ENCODE measurements at places on chromosomes 7 and 10.

GRCh38 chr10:93613126-93613525, 789 bp downstream of the PDE6C start:
- no peak for DNase-seq

DNA sequence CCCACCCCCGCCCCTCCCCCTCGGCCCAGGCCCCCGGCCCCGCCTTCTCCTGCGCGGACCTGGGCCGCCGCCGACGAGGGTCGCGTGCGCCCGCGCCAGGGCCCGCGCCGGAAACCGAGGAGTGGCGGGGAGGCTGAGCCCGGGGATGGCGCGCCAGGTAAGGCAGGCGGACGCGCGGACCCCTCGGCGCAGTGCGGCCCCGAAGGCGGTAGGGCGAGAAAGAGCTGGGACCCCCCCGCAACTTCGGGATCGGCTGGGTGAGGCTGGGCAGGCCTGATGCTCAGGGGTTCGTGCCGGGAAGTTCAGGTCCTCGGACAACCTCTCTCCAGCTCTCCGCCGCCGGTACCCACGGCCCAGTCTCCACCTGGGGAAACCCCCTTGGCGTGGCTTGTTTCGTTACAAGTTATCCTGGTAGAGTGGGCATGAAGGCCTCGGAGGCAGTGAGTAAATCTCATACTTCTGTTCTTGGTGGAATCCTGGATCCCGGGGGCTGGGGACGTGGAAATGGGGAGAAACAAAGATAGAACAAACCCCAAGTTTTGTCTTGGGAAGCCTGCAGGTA, 58.4 kb downstream of the ZNF467 start:
- DNase-seq = no peak

GRCh38 chr7:116432527-116432916, 67.0 kb upstream of the CAV2 start:
- no peak for DNase-seq

DNA sequence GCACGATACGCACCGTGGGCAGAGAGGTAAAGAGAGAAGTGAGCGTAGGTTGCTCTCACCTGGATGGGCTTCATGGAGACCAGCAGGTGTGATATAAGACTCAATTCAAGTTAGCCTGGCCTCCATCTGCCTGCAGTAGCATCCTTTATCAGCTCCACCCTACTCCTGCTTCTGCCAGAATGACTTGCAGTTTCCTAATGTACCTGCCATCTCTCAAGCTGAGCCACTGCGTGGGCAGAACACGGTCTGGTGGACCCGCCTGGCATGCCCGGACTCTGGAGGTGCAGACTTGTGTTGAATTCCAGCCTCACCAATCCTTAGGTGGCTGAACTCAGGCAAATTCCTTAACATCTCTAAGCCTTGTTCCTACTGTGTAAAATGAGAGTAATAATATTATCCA, 64.3 kb downstream of the STEAP1B start:
- DNase-seq = no peak

DNA sequence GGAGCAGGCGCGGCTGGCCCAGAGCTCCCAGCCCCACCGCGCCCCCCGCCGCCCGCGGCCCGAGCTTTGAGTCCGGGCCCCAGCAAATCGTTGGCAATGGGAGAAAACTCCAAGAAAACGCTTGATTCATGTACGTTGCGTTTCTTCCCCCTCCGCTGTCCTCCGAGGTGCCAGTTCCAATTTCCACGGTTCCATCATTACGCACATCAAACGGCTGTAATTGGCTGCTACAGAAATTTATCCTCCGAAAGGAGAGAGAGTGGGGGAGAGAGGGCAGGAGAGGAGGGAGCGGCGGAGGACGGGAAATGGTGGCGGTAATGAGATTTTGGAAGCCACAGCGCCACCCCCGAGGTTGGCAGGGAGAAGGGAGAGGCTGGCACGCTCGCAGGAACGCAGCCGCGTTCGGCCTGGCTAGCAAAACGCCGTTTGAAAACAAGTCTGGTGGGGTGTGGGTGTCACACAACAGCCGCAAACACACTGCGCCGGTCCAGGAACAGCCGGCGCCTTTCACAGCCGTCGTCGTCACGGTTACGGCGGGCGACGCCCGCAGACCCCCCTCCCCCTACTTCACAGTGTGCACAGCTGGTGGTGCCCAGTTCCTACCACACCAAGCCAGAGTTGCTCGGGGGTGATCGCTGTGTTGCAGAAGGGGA, 57.5 kb downstream of the UNCX start:
- peak; percentile 78 for DNase-seq

DNA sequence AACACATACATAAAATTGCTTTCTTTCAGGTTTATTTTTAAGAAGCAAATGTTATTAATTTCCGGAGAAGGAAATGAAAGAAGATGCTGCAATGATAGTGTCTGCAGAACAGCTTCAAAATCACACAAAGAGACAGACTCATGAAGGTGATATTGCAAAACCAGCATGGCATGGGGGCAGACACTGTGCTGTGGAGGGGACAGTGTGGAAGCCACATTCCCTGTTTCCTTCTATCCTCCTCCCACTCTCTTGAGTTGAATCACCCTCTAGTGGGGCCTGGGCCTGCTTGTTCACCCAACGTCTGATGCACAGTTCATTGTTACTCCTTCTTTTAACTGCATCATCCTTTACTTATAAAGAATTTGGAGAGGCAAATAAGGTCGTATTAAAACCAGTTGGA, 104.0 kb upstream of the INSIG1 start:
- DNase-seq = no peak

- peak; percentile 9 for DNase-seq
Observed at GRCh38 chr7:158164101-158165095, 423.2 kb downstream of the PTPRN2 start.

GRCh38 chr10:80632742-80633141, 95.0 kb downstream of the SH2D4B start:
- DNase-seq = no peak

GRCh38 chr7:158311791-158312190, 275.8 kb downstream of the PTPRN2 start:
- DNase-seq = no peak

- DNase-seq = no peak
Observed at GRCh38 chr7:68309806-68310205, 1288.5 kb upstream of the AUTS2 start.

- DNase-seq = no peak
Observed at GRCh38 chr7:98998821-98999725, 120.7 kb downstream of the TRRAP start.

DNA sequence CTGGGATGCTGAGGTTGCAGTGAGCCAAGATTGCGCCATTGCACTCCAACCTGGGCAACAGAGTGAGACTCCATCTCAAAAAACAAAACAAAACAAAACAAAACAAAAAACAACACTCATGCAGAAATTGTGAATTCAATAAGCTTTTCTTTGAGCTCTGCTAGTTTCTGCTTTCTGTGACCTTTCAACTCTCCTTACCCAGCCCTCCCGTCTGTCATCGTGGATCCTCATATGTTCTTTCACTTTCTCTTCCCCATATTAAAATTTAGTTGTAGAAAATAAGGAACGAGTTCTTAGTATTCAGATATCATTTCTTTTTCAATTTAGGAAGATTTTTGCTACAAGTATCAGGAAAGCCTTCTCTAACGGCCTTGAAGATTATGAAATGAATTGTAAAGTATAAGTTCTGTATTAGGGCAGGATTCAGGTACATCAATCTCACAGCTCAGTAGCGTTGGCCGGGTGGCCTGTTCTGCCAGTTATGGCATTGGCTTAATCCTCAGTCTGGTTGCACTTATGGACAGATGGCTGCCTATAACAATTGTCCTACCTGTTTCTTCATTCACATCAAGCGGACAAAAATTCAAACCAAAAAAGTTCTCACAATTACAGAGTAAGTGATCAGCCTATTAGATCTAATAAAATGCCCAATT, 1167.0 kb downstream of the SORCS3 start:
- DNase-seq = no peak

DNA sequence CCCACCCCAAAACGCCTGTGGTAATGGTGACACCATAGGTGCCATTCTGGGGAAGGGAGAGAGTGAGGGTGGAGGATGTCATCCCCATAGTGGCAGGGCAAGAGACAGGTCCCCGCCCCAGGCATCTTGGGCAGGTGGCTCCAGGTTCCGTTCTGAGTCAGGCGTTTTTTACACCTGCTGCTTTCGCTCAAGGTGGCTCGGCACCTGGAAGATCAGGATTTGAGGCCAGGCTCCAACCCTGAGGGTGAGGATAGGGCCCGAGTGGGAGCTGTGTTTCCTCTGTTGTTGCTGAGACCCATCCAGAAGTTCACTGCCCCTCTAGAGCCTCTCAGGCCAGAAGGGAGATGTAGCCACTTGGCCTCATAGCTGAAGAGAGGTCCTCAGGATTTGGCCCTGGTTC, 36.6 kb upstream of the DUSP5 start:
- DNase-seq = no peak

- no peak for DNase-seq
Observed at GRCh38 chr7:78092331-78092730, 293.8 kb downstream of the PHTF2 start.

DNA sequence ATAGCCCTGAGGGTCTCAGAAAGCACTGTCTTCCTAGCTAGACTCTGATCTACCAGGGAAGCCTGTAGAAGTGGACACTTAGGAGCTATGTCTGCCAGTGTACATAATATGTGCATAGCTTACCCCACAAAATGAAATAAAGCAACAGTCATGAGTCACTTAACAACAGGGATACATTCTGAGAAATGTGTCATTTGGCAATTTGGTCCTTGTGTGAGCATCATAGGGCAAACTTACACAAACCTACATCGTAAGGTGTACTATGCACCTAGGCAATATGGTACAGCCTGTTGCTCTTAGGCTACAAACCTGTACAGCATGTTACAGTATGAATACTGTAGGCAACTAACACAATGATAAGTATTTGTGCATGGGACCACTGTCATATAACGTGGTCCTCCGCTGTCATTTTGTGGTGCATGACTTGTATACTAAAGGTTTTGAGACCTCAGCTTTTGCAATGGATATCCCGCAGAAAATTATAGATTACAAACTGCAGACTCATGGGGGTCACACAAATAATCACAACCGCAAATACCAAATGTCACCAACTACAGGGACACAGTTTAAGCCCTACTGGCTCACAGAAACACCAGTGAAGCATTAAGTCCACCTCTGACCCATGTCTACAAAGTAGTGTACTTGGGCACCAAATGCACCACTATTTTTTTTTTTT, 1.7 kb downstream of the URGCP start:
- DNase-seq = no peak

GRCh38 chr10:61110188-61110844, 166.3 kb upstream of the RHOBTB1 start:
- no peak for DNase-seq

- no peak for DNase-seq
Observed at GRCh38 chr10:96664563-96664962, 55.8 kb downstream of the PIK3AP1 start.

DNA sequence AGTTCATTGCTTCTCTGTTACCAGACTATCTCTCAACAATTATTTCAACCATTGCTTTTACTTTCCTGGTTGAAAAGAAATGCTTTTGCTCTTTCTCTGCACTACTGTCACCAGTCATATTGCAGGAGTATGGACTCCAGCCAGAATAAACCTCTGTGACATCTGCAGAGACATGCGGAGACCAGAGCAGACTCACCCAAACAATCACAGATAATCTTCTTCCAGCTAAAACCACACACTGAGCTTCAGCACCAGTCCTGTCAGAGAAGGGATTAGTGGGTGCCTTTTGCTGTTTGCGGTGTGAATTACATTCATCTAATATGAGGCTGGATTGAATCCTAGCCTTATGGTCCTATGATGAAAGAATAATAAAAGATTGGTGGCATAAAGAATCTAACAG, 258.6 kb downstream of the CNTNAP2 start:
- no peak for DNase-seq

- DNase-seq = no peak
Observed at GRCh38 chr7:96388620-96389383, 66.9 kb upstream of the SLC25A13 start.

DNA sequence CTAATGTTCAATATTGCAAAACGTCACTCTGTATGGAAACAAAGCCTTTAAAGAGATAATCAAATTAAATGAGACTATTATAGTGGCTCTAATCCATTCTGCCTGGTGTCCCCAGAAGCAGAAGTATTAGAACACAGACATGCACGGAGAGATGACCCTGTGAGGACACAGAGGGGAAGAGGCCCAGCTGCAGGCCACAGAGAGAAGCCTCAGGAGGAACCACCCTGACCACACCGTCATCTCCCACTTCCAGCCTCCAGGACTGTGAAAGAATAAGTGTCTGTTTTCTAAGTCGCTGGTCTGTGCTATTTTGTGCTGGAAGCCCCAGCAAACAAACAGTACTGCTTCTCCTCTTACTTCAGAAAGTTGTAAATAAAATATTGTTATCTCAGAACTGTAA, 283.5 kb upstream of the ADARB2 start:
- DNase-seq = no peak

- DNase-seq = no peak
Observed at GRCh38 chr7:15554081-15554480, 7.7 kb downstream of the AGMO start.

DNA sequence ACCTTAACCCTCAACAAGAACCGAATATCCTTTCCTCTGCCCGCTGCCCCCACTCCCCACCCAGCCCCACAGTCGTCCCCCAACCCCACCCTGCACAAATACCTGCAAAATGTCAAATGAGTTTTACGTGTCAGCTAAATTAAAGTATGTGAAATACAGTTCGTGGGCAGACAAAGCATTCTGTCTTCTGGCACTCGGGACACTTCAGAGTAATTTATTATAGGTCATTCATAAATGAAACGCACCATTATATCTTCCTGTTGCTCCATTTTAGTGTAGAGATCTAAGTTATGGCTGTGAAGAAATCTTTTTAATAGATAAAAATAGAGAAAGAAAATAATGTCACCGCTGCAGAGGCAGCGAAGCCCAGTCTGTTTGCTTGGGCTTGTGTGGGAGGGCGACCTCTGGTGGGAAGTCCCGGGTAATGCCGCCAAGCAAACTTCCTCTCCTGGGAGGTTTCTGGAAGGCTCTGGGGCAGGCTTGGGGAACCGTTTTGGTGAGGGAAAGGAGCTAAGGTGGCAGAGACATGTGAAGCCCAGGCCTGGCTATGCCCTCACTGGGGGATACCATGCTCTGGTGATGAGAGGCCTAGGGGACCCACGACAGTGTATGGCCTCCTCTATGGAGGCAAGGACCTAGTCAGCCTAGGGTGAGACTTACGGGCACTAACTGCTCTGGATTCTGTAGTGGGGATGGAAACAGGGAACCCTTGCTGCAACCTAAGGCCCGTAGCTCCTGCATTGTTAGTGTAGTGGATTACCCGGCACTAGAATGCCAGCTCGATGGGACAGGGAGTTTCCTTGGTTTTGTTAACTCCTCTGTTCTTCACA, 604.9 kb downstream of the LRMDA start:
- DNase-seq = peak; percentile 67

Data from dorsolateral prefrontal cortex (tissue), 122 donors.